Large intestine (tissue), 12 donors: ENCODE measurements at places on chromosomes 2 and 18. TPM values are rescaled to one million over a fixed set of nuclear protein-coding genes. Genes with fewer than 3 reads are reported as not detected.

DNA sequence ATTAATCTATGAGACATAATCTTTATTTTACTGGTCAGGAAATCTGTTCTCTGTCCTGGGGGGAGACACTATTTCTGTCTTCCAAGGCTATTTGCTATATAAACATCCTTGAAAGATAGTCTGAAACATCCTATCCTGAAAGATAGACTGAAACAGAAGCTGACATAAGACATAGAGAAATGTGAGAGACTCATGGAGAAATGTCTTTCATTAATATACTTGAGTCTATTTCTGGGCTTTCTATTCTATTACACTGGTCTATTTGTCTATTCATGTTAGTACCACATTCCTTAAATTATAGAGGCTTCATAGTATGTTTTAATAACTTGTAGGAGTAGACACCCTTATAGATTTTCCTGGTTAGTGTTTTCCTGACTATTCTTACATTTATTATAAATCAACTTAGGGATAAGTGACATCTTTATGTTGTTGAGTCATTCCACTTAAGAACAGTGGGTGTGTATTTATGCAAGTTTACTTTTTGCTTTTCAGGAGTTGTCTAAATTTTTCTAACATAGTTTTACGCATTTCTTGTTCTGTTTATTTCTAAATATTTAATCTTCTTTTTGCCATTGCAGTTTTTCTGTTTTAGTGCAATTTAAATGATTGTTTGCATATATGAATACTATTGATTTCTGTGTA lies 244.9 kb upstream of the ZSWIM2 start:
- DNase-seq = no peak

DNA sequence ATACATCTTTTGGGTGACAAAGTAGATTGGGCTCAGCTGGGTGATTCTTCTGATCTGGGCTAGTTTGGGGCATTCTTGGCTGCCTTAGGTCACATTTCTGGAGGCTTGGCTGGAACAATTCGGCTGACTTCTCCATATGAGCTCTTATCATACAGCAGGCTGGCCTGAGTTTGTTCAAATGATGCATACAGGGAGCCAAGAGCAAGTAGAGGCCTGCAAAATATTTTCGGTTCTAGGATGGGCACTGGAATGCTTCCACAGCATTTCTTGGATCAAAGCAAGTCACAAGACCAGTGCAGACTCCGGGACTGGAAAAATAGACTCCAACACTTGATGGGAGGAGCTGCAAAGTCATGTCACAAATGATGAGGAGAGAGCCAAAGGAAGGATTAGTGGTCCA lies 98.4 kb downstream of the SCG2 start:
- no peak for DNase-seq

The KCNE4 gene
- polyA plus RNA-seq = 3.4 TPM

The TUBA4B gene
- polyA plus RNA-seq = not detected

GRCh38 chr18:55585065-55585919 lies 2.7 kb downstream of the TCF4 start:
- no peak for DNase-seq
